ENCODE measurements at places on chromosomes 13 and 19.
A peak's percentile ranks its signal among the peaks of the same experiment; 100 is the strongest.

- ATAC-seq: no peak
These were observed 1.0 kb downstream of the SPPL2B start for GRCh38 chr19:2329501-2329916.

DNA sequence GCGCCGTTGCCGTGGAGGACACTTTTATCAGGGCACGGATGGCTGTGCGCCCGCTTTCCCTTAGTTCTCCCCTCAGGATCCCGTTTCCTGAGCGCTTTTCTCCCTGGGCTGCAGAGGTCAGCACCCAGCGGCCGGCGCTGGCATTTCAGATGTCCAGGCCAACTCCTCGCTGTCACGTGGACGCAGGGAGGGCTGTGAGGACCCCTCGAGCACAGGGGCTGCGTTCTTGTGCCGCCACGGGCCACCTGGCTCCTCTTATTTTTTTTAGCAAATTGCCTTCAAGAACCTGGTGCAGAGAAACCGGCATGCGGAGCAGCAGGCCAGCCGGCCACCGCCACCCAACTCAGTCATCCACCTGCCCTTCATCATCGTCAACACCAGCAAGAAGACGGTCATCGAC is 22.3 kb downstream of the ATP4B start:
- ATAC-seq: no peak

- no peak for ATAC-seq
These were observed 4.0 kb upstream of the OVOL3 start for GRCh38 chr19:36106991-36107390.

GRCh38 chr19:30883071-30883470 is 466.2 kb downstream of the TSHZ3 start:
- no peak for ATAC-seq

GRCh38 chr19:281992-282391 is 9.2 kb downstream of the PLPP2 start:
- no peak for ATAC-seq

DNA sequence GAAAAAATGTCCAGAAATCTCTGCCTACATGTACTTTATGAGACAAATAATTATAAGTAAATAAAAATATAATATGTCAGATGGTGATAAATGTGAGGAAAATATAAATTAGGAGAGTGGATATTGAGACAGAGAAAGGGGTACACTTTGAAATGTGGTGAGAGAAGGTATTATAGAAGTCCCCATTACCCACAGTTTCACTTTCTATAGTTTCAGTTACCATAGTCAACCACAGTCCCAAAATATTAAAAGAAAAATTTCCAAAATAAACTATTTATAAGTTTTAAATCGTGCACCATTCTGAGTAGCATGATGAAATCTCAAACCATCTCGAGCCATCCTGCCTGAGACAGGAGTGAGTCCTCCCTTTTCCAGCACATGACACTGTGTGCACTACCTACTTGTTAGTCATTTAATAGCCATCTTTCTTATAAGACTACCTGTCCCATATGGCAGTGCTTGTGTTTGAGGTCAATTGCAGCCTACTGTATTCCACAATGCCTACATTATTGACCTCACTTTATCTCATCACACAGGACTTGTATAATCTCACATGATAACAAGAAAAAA is 653.7 kb downstream of the DACH1 start:
- ATAC-seq: no peak

- ATAC-seq: peak; percentile 17
These were observed 8.6 kb upstream of the CDC16 start for GRCh38 chr13:114226088-114226487.

DNA sequence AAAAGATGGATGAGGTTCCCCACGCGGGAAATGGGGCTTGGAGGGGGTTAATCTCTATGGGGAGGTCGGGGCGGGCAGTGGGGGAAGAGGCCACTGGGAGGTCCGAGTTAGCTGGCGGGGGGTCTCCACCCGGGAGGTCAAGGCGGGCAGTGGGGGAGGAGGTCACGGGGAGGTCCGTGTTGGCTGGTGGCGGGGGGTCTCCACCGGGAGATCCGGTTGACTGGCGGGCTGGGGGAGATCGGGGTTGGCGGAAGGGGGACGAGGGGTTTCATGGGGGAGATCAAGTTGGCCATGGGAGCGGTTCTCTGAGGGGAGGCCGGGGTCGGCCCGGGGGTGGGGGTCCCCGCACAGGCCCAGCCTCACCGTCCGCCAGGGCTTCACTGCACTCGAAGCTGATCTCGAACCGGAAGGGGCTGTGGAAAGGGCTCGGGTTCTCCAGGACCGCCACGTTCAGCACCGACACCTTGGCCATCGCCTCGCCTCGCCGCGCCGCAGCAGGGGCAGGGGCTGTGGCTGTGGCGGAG is 342 bp downstream of the ASF1B start:
- no peak for ATAC-seq

DNA sequence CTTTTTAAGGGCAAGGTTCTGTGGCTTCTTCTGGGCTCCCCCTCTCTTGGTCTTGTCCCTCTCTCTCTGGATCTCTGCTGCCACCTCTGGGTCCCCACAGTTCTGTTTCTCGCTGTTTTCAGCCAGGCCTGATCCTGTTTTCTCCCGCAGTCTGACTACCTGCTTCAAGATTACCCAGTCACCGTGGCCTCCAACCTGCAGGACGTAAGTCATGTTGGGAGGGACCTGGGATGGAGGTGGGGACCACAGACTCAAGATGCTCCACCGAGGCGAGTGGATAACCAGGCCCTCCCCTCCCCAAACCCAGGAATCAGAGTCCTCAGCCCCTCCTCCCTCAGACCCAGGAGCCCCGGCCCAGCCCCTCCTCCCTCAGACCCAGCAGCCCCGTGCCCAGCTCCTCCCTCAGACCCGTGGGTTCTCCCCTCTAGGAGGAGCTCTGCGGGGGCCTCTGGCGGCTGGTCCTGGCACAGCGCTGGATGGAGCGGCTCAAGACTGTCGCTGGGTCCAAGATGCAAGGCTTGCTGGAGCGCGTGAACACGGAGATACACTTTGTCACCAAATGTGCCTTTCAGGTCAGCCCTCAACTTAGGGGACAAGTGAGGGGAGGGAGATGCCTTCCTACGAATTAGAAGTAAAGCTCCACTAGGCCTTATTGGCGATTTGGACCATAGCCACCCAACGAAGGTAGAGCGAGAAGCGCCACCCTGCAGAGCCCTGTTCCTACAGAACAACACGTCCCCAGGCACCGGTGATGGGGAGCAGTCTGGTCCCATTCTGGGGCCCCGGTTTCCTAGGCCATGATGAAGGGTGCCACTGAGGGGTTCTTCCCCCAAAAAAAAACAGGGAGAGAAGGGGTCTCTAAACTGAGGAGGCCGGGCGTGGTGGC is 2.2 kb downstream of the FLT3LG start:
- ATAC-seq: peak; percentile 76

DNA sequence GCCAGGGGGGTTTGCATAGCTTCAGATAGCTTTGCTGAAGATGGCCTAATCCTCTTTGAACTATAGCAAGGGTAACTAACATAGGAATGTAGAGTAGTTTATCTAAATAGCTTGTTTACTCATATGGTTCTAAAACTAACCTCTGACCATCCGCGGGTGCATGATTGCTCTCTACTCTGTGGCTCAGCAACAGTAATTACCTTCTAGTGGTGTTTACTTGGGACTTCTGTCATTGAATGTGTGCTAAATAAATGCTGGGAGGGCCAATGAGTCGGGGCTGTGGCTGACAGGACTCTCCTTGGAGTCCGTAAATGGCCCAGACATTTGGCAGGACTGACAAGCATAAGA is 1461.9 kb downstream of the UQCRFS1 start:
- no peak for ATAC-seq

GRCh38 chr19:13270514-13271105 is 120.4 kb downstream of the IER2 start:
- ATAC-seq: no peak

- ATAC-seq: no peak
These were observed 89.6 kb upstream of the PCDH8 start for GRCh38 chr13:52938065-52938464.

- peak; percentile 100 for ATAC-seq
These were observed 61.4 kb downstream of the RFX2 start for GRCh38 chr19:6048793-6049405.

- no peak for ATAC-seq
These were observed 57.7 kb downstream of the ING1 start for GRCh38 chr13:110771194-110771593.

GRCh38 chr13:51550151-51550550 is 34.1 kb upstream of the WDFY2 start:
- no peak for ATAC-seq

- no peak for ATAC-seq
These were observed 471.4 kb downstream of the MYO16 start for GRCh38 chr13:109100705-109101304.

DNA sequence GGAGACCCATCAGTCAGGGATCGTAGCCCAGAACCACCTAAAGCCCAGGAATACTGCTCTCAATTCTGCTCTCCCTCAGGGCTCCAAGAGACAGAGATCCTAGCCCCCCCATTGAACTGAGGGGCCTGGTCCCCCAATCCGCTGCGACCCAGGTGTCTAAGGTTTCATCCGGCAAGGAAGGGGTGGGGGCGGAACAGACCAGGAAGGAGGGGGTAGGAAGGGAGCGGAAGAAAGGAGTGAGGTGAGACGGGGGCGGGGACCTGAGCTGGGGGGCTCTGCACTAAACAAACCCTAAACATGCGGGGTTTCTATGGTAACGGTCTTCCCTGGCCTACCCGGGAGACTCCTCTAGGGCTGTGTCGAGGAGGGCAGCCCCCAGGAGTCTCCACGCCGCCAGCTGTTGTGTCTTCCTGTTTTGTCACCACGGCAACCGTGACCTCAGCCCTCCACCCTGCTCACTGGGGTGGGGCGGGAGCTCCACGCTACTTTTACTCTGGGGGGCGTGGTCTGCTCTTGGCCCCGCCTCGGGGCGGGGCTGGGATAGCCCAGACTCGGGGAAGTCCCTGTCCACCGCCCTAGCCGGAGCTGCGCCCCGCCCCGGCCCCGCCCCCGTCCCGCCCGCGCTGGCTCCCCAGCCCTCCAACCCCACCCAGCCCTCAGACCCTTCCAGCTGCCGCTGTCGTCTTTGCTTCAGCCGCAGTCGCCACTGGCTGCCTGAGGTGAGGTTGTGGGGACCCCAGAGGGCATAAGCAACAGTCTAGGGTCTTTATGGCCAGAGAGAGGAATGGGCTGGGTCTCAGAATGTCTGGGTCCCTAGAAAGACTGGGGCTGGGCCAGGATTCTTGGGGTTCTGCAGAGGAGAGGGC is at the start of gene MYADM:
Gene MYADM, plus strand, starts transcription at position 659 of the 866 bp plus-strand sequence. CDS start 5,647 bp downstream, outside the sequence.
- ATAC-seq: peak; percentile 78

GRCh38 chr13:31769575-31769974 is 30.2 kb downstream of the RXFP2 start:
- ATAC-seq: no peak

DNA sequence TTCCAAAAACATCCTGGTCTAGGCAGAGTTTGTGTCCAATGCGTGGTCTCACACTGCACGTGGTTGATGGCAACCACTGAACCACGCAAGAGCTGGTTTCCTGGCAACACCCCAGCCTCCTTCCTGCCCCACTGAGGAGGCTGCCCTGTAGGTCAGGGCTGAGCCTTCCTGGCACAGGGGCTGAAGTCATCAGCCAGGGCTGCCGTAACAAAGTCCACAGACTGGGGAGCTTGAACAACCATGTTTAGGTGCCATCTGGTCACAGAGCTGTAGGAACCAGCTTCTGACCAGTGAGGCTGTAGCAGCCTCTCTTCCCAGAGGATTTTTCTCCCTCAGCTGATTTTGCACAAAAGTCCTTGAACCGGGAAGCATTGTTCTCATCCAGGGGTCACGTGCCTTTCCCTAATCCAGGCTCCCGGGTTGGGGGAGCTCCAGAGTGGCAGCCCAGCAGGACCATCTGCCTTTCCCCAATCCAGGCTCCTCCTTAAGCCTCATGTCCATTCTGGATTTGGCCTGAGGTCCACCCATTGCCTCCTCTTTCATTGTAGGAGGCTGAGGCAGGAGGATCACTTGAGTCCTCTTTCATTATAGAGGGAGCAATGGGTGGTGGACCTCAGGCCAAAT is 53.9 kb downstream of the CHST8 start:
- no peak for ATAC-seq

DNA sequence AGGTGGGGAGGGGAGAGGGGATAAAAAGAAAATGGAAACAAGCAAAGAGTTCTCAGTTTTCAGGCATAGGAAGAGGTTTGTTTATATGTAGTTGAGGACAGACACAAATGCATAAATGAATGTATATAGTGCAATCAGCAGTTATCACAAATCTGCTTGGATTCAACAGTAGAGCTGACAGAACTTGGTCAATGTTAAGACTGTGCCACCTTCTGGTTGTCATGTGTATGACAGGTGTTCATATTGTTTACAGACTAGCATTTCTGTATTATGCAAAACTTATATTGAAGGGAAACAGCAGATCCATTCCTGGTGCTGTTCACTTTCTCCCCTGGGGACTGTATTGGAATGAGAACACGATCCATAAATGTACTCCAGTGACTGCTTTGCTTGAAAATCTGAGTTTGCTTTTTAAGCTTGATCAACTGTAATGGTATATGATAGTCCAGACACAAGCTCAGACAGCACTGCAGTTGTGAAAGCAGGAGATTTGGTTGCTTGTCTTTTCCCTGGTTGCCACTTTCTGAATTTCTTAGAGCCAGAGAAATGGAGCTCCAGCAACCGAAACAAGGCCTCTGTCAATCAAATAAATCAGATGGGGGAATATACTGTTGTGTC is 319.5 kb upstream of the OBI1 start:
- peak; percentile 70 for ATAC-seq

GRCh38 chr13:75798353-75799255 is 162.5 kb downstream of the LMO7 start:
- peak; percentile 84 for ATAC-seq

DNA sequence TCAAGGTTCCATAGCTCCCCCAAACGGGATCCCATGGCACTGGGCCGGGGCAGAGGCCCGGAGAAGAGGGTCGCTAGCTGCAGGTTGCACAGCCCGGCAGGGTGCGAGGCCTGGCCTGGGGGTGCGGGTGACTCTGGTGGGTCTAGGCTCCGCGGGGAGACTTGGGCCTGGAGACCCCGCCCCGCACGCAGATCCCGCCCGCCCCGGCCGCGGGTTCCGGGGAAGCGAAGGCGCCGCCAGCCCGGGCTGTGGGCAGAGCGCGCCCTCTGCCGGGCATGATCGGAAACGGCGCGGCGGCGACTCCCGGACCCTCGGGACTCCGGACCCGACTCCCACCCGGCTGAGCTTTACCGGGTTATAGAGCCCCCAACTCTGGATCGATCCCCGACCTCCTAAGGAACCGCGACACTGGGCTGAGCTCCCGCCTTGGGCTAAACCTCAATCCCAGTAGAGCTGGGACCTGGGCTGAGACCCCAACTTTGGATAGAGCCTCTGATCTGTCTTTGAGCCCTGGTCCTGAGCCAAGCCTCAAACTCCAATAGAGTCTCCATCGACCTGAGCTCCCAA is 3.1 kb upstream of the TNFAIP8L1 start:
- peak; percentile 8 for ATAC-seq

GRCh38 chr13:50340551-50341287 is 325.5 kb downstream of the KCNRG start:
- ATAC-seq: no peak

DNA sequence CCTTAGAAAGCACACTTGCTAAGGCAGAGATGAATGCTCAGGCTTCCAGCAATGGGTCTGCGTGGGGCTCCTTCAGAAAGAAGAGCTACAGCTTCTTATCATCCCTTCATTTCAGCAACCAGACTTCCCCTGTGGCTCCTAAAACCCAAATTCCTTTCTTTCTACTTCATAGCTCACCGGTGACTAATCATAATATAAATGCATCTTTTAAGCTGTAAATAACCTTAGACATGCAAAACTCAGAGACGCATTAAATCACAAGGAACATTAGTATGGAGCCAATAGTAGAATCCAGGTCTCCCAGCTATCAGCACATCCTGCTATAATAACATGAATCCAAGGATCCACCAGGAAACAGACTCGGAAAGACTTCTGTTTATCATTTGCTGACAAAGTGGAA is 375.6 kb downstream of the COG6 start:
- no peak for ATAC-seq

GRCh38 chr19:43780706-43781525 is at the start of gene KCNN4:
TSS of gene KCNN4 (minus strand) at chr19:43780973. CDS start at chr19:43780861, 112 bp downstream.
- ATAC-seq: peak; percentile 78
